ENCODE measurements at places on chromosomes 16 and 17.

- no peak for DNase-seq
Measured at GRCh38 chr17:83036666-83037065, 42.7 kb upstream of the METRNL start.

DNA sequence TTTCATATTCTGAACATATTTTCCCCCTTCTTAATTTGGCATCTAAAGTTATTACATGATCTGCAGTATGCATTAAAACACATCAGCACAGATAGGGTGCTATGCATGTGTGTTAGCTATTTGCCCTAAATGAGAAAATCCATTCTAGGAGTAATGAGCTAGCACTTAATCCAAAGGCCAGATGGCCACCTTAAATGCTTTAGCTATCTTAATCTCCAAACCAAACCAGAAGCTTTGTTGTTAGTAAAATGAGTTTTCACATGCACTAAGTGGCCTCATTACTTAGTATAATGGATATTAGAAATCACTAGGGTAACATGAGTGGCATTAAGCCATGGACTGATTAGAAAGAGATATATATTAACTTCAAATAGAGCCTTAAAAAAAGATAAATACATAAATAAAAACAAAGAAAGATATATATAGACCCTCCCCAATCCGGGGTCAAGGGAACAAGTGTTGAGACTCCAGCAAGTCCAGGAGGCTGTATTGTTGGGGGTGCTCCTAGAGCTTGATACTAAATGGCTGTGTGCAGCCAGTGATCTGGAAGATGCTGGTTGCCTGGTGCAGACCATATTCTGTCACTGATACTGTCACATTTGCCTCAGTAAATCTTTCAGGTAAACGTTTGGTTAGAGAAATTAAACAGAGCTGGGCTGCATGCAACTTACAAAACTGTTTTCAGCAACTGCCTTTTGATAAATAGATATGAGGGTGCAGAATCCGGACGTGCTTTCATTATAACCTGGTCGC lies 67.3 kb downstream of the MYH10 start:
- DNase-seq = no peak

- no peak for DNase-seq
Measured at GRCh38 chr16:56997264-56997663, 7.9 kb downstream of the NLRC5 start.

GRCh38 chr16:4957720-4958509 lies at the start of gene SEC14L5:
Gene SEC14L5, plus strand, starts transcription at chr16:4958330. Its CDS starts 994 bp downstream, at chr16:4959324.
- peak; percentile 85 for DNase-seq

DNA sequence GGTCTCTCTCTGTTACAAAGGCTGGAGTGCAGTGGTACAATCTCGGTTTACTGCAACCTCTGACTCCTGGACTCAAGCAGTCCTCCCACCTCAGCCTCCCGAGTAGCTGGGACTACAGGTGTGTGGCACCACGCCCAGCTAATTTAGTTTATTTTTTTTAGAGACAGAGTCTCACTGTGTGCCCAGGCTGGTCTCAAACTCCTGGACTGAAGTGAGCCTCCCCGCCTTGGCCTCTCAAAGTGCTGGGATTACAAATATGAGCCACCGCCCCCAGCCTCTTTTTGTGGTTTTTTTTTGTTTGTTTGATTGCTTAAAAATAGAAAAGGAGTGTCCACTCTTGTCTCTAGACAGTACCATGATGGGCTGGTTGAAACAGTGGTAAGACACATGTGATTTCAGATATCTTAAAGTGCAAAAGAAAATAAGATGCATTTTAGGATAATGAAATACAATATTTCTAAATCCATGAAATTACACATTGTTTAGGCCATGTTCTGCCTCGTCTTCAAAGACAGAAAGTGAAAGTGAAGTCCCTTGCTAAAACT lies 27.4 kb downstream of the KIAA0513 start:
- no peak for DNase-seq

DNA sequence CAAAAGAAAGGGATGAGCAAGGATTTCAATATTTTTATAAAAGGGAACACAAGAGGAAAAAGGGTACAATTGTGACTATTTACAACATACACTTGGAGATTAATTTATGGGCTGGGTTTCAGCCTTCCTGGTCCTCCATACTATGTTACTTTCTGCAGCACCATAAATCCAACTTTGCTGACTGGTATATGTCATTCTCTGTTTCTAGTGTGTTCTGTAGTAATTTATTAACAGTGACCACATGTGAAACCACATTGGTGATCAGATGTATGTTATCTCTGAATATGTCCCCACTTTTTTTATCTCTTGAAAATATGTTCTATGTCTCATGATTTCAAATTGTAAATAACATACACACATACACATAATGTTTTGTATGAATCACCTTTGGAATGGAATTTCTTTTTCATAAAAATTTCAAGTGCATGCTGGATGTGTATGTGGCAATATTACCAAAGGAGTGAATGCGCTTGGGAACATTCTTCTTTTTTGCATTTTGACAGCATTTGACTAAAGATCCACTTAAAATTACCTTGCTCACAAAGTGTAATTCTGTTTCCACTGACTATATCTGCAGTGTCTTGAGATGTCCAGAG lies 2.9 kb upstream of the LYRM9 start:
- DNase-seq = no peak

DNA sequence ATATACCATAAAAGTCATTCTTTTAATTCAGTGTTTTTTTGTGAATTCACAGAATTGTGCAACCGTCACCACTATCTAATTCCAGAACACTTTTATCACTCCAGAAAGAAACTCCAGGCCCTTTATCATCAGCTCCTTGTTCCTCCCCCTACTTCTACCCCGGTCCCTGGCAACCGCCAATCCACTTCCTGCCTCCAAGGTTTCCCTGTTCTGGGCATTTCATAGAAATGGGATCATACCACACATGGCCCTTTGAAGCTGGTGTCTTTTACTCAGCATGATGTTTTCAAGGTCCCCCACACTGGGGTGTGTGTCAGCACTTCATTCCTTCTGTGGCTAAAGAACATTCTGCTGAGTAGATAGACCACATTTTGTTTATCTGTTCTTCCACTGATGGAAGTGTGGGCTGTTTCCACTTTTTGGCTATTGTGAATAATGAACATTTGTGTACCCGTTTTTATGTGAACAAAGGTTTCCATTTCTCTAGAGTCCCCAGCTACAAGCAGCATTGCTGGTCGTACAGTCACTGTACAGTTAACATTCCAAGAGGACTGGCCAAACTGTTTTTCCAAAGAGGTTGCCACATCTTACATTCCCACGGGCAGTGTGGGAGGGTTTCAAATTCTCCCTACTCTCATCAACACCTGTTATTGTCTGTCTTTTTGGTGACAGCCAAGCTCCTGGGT lies 75.8 kb upstream of the ZNF469 start:
- DNase-seq = no peak

GRCh38 chr17:22669721-22670120 lies 977.4 kb downstream of the KCNJ18 start:
- DNase-seq = no peak

DNA sequence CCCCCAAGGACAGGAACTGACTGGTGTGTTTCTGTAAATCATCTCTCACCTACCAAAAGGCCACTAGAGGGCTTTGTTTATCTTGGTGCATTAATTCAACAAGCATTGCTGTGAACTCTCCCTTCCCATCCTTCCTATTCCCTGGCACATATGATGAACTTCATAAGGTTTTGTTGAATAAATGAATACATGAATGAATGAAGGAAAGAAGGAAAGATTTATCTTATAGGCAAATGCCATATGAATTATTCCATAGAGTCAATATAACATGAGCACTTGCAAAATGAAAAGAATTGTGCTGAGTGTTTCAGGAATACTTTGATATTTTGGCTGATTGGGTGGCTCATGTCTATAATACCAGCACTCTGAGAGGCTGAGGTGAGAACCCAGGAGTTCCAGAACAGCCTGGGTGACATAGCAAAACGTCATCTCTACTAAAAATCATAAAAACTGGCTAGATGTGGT lies 4.3 kb downstream of the SPDYE4 start:
- no peak for DNase-seq

GRCh38 chr16:48627148-48627547 lies 17.2 kb upstream of the N4BP1 start:
- DNase-seq = no peak

GRCh38 chr17:17538417-17539391 lies 42.5 kb upstream of the RASD1 start:
- no peak for DNase-seq

GRCh38 chr16:85180827-85181738 lies 68.8 kb upstream of the CIBAR2 start:
- DNase-seq = no peak

- no peak for DNase-seq
Measured at GRCh38 chr17:2449486-2449885, 48.6 kb upstream of the MNT start.

- DNase-seq = no peak
Measured at GRCh38 chr16:54431041-54431996, 144.7 kb upstream of the IRX3 start.

DNA sequence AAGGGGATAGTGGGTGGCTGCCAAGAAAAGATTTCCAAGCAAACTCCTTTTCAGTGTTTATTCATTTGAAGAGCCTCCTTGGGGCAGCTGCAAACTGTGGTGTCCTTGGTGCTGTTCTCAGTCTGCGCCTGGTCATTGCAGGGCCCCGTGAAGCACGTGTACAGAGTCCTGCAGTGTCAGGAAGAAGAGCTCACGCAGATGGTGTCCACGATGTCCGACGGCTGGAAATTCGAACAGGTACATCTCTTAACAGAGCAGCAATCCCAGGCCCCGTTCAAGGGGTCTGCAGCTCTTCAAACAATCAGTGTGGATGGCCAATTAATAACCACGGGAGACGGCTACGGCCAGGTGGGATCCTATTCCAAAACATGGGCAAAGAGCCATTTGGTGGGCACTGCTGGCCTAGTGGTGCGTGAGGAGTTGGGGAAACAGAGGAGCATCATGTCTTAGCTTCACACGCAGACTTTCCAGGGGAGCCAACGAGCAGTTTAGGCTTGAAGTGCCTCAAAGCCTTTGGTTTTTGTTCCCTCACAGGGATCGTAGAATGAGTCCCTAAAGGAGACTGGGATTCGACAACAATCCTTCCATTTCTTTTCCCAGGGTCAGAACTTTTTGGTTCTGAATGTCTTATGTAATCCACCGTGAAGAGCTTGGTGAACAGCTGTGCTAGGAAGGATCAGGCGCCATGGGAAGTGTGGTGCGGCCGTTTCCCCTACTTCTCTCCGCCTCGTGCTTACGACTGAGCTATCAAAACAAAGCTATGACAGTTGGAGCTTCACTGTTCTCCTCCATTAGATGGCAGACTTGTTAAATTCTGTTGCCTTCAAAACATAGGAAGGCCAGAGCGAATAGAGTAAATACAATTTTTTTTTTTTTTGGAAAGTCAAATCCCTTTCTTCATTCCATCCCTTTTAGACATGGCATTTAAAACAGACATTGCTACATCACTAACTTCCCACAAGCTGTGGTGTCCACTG lies 12.6 kb downstream of the KCTD2 start:
- no peak for DNase-seq

GRCh38 chr17:82334204-82334621 lies 647 bp upstream of the SECTM1 start:
- no peak for DNase-seq

- DNase-seq = no peak
Measured at GRCh38 chr16:2719328-2720063, 528 bp downstream of the PRSS27 start.

Data from CD4-positive, alpha-beta T cell treated with Interleukin-4 for 4 hours (primary cell).